ENCODE measurements at places on chromosomes 2 and 18.

GRCh38 chr2:109474319-109474825 is 139.4 kb downstream of the SEPTIN10 start:
- no peaks in the 10 kb centered on the region for H3K27me3 ChIP-seq
- H3K4me3 ChIP-seq = no peak overlapping the region
- no peak overlapping the region for H3K27ac ChIP-seq
- no peak for DNase-seq
- H3K36me3 ChIP-seq = no peaks in the 10 kb centered on the region

DNA sequence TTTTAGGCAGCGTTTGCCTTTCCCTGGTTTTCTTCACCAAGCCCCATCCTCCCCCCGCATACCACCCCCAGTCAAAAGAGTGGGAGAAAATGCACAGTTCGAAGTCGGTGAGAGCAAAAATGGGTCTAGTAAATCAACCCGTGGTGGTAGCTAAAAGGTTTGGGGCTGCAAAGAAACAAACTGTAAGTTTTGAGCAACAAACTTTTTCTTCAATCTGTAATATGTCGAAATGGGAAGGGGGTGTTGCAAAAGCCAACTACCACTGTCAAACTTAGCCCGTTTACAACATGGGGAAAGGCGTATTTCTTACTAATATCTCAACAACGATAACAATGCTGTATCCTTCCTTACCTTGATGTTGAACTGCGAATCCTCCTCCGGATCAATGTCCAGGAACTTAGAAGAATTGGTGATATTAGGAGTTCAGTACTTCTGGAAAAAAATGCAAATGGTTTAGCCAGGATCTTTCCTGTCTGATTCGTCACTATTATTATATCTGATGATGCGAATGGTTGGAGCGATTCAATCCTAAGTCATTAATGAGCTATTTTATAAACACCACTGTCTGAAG is 2.4 kb upstream of the SATB2 start:
- DNase-seq = peak; percentile 55
- H3K36me3 ChIP-seq = no peaks in the 10 kb centered on the region
- H3K4me3 ChIP-seq = peak overlapping the region; percentile 45
- peaks cover under 1% of the 10 kb centered on the region for H3K27me3 ChIP-seq

DNA sequence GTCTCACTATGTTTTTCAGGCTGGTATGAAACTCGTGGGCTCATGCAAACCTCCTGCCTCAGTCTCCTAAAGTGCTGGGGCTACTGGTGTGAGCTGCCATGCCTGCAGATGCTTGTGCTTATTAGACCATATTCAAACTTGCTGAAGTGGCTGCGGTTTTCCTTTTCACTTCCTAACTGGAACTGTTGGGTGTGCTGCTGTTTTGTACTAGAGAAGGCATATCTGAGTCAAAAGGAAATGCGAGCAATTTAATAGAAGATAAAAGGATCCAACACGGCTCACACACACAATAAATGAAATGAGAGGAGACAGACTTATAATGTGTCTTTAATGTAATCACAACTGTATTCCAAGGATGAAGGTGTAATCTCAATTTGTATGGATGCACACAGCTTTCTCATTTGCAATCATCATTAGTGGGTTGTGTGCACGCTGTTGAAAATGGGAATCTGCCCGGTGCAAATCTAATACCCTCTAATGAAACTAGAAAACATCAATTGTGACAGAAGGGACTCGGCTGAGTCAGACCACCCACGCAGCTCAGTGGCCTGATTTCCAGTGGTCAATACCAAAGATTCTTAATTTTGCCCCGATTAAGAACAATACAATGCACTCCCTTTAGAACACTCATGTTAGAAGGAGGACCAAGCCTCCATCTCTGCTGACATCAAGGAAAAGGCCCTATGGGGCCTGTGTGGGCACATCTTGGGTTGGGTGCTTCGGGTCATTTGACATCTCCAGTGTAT is 532.7 kb downstream of the TDRD15 start:
- no peak for DNase-seq
- no peak overlapping the region for H3K27ac ChIP-seq
- no peak overlapping the region for H3K4me3 ChIP-seq
- H3K36me3 ChIP-seq = no peaks in the 10 kb centered on the region
- no peaks in the 10 kb centered on the region for H3K27me3 ChIP-seq
- no peaks in the 10 kb centered on the region for H3K4me1 ChIP-seq

DNA sequence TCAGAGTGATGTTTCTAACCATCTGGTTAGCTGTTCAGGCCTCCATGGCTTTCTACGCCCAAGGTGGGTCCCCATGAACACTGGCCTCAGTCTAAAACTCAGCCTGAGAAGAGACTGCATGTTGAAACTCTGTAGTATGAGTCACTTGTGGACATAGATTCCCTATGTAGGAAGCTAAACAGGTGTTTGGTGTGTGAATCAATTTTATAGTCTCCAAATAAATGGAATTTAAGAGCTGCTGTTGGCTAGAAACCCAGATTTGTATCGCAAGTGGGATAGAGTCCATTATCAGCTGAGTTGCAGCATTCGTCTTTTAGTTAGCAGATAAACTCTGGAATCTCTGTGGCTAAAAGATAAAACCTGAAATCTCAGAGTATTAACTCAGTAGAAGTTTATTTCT is 131.4 kb downstream of the KCNS3 start:
- no peak overlapping the region for H3K27ac ChIP-seq
- H3K4me1 ChIP-seq = no peaks in the 10 kb centered on the region
- H3K4me3 ChIP-seq = no peak overlapping the region
- no peaks in the 10 kb centered on the region for H3K27me3 ChIP-seq
- no peaks in the 10 kb centered on the region for H3K36me3 ChIP-seq

GRCh38 chr2:42102024-42102590 is 54.3 kb downstream of the PKDCC start:
- H3K36me3 ChIP-seq = no peaks in the 10 kb centered on the region
- peak overlapping the region; percentile 99 for H3K27ac ChIP-seq
- H3K4me1 ChIP-seq = peaks cover 91% of the 10 kb centered on the region
- H3K27me3 ChIP-seq = no peaks in the 10 kb centered on the region
- peak; percentile 98 for DNase-seq

- no peaks in the 10 kb centered on the region for H3K27me3 ChIP-seq
- H3K4me1 ChIP-seq = no peaks in the 10 kb centered on the region
- DNase-seq = no peak
- no peak overlapping the region for H3K27ac ChIP-seq
- no peaks in the 10 kb centered on the region for H3K36me3 ChIP-seq
- no peak overlapping the region for H3K4me3 ChIP-seq
Measured at GRCh38 chr2:226211439-226211838, 588.2 kb downstream of the IRS1 start.

- DNase-seq = no peak
- H3K4me1 ChIP-seq = peaks cover 55% of the 10 kb centered on the region
- H3K4me3 ChIP-seq = no peak overlapping the region
- H3K27me3 ChIP-seq = no peaks in the 10 kb centered on the region
- H3K36me3 ChIP-seq = no peaks in the 10 kb centered on the region
- no peak overlapping the region for H3K27ac ChIP-seq
Measured at GRCh38 chr2:43125090-43125998, 101.1 kb downstream of the ZFP36L2 start.

DNA sequence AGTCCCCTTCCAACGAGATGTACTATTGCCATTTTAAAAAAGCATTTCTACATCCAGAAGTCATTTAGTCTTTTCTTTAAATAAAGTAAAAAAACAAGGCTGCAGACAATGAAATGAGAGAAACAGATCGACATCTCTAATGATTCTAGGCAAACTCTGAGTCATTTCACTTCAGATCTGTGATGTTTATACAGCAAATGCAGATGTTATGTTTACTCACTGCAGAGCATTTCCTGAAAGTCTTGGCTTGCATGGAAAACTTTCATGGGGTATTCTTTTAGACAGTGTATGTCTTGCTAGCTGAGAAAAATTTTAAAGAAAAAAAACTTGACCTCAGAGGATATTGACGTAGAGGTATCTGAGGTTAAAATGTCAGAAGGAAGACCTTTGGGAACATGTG is 797.4 kb downstream of the CNTNAP5 start:
- no peak overlapping the region for H3K4me3 ChIP-seq
- no peaks in the 10 kb centered on the region for H3K27me3 ChIP-seq
- H3K4me1 ChIP-seq = no peaks in the 10 kb centered on the region
- no peaks in the 10 kb centered on the region for H3K36me3 ChIP-seq

- no peak overlapping the region for H3K4me3 ChIP-seq
- no peaks in the 10 kb centered on the region for H3K27me3 ChIP-seq
- H3K27ac ChIP-seq = no peak overlapping the region
Measured at GRCh38 chr2:127651971-127652550, 6.1 kb downstream of the GPR17 start.

DNA sequence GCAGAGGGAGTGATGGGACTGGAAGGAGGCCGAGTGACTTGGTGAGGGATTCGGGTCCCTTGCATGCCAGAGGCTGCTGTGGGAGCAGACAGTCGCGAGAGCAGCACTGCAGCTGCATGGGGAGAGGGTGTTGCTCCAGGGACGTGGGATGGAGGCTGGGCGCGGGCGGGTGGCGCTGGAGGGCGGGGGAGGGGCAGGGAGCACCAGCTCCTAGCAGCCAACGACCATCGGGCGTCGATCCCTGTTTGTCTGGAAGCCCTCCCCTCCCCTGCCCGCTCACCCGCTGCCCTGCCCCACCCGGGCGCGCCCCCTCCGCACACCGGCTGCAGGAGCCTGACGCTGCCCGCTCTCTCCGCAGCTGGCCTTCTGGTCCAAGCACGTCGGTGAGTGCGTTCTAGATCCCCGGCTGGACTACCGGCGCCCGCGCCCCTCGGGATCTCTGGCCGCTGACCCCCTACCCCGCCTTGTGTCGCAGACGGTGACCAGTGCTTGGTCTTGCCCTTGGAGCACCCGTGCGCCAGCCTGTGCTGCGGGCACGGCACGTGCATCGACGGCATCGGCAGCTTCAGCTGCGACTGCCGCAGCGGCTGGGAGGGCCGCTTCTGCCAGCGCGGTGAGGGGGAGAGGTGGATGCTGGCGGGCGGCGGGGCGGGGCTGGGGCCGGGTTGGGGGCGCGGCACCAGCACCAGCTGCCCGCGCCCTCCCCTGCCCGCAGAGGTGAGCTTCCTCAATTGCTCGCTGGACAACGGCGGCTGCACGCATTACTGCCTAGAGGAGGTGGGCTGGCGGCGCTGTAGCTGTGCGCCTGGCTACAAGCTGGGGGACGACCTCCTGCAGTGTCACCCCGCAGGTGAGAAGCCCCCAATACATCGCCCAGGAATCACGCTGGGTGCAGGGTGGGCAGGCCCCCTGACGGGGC is 4.6 kb downstream of the PROC start:
- H3K4me3 ChIP-seq = peak overlapping the region; percentile 30
- peaks cover 15% of the 10 kb centered on the region for H3K4me1 ChIP-seq
- DNase-seq = peak; percentile 76
- H3K36me3 ChIP-seq = no peaks in the 10 kb centered on the region
- H3K27me3 ChIP-seq = peaks cover 17% of the 10 kb centered on the region

GRCh38 chr2:3233877-3234276 is 143.7 kb downstream of the EIPR1 start:
- no peak for DNase-seq
- peaks cover 2% of the 10 kb centered on the region for H3K36me3 ChIP-seq
- H3K4me3 ChIP-seq = no peak overlapping the region
- H3K4me1 ChIP-seq = no peaks in the 10 kb centered on the region
- no peaks in the 10 kb centered on the region for H3K27me3 ChIP-seq
- H3K27ac ChIP-seq = no peak overlapping the region

- no peaks in the 10 kb centered on the region for H3K36me3 ChIP-seq
- no peak overlapping the region for H3K27ac ChIP-seq
- H3K4me3 ChIP-seq = no peak overlapping the region
- no peak for DNase-seq
Measured at GRCh38 chr2:122366427-122366826, 611.0 kb downstream of the TSN start.

DNA sequence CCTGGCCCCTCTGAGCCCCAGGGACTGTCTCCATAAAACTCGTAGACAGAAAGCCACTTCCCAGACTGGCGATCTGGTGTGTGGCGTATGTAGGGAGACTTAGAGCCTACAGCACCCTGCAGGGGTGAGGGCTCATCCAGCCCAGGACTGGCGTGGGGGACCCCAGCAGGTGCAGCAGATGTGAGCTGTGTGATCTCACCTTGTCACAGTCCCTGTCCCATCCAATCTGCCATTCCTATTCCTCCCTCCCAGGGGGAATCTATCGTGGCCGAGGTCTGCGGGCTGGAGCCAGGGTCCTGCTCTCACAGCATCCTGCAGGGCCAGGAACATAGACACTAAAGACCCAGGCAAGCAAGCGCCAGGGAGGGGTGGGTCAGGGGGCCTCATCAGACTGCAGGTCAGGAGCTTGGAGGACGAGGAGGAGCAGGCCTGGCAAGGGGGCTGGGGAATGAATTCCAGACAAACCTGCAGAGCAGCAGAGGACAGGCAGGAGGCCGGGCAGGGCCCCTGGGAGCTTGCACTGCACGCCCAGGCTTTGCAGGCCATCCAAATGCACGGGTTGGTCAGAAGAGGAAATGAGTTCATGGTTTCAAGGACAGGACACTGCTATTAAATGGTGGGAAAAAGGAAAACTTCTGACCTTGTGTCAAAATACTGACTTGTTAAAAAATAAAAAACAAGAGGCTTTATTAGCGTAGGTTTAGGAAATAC is 32.5 kb downstream of the HS6ST1 start:
- H3K36me3 ChIP-seq = peaks cover 3% of the 10 kb centered on the region
- no peaks in the 10 kb centered on the region for H3K27me3 ChIP-seq
- peaks cover 7% of the 10 kb centered on the region for H3K4me1 ChIP-seq

GRCh38 chr18:24388957-24389356 is 8.7 kb downstream of the OSBPL1A start:
- H3K27me3 ChIP-seq = no peaks in the 10 kb centered on the region
- H3K27ac ChIP-seq = no peak overlapping the region
- no peak overlapping the region for H3K4me3 ChIP-seq

DNA sequence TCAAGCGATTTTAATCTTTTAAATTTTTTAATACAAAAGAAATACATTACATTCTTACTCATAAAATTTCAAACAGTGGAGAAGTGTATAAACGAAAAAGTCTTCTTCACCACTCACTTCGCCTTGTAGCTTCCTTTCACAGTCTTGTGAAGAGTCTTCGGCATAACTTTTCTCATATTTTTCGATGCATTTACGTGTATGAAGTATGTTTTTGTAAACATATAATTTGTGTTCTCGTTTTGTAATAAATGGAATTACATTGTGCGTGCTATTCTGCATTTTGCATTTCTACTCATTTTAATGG is 1.1 kb downstream of the SP140L start:
- peak overlapping the region; percentile 70 for H3K4me3 ChIP-seq
- peak overlapping the region; percentile 95 for H3K27ac ChIP-seq
- H3K36me3 ChIP-seq = no peaks in the 10 kb centered on the region
- peaks cover 52% of the 10 kb centered on the region for H3K4me1 ChIP-seq

DNA sequence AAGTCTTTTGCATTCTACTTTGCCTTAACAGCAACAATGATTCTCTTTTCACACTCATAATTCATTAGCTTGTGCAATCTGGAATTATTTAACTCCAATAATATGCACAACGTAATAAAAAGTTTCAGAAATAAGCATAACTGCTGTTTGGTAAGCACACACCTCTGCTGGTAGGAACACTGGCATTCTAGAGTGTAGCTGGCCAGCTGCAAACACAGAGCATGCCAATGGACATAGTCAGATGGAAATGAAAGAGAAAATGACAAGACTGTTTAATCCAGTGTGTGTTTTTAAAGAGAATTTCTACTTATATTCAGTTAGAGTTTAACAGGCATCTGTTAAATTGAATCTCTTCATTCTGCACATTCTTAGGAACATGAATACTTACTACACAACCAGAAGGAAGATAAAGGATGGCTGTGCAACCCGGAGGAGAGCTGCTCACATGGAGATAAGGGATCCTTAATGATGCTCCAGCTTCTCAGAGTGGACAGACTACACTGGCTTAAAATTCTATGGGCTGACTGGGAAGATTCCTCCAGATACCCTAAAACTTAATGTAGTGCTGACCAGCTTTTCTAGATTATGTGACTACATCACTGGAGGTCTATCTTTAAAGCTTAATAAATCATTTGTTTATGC is 94.6 kb upstream of the CHAC2 start:
- no peaks in the 10 kb centered on the region for H3K4me1 ChIP-seq
- DNase-seq = no peak
- H3K36me3 ChIP-seq = no peaks in the 10 kb centered on the region
- H3K4me3 ChIP-seq = no peak overlapping the region
- H3K27ac ChIP-seq = no peak overlapping the region
- no peaks in the 10 kb centered on the region for H3K27me3 ChIP-seq
